T1000 (cell line): ENCODE measurements at places on chromosomes 11 and 22.

DNA sequence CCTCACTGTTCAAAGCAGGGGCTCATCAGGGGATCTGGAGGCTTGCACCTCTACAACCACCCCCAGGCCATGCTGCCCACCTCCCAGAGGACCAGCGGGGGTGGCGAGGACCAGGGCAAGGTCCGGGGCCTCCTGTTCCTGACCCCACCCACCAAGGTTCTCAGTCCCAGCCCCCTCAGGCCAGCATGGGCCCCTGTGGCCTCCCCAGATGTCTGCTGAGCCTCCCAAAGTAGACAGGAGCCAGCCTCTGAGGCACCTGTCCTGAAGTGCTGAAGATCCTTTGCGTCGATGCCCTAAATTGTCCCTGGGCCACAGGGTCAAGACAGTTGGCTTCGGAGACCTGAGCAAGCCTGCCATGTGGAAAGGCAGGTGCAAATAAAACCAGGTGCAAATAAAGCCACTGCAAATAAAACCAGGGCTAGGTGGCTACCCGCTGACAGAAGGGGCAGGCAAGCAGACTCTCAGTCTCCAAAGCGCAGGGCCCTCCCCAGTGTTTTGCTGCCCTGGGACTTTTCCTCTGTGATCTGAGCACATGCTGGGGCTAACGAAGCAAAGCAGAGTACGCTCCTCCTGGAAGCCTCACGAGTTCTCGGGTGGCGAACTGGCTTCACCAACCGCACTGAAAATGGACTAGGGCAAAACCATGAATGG, 22.4 kb upstream of the ARFGAP3 start:
- DNase-seq, result no peak

GRCh38 chr11:44904261-44905020, 46.2 kb downstream of the TP53I11 start:
- no peak for DNase-seq

- DNase-seq, result no peak
Measured at GRCh38 chr11:10763766-10764165, 12.7 kb downstream of the CTR9 start.

- no peak for DNase-seq
Measured at GRCh38 chr11:74699615-74700396, 31.4 kb downstream of the CHRDL2 start.

DNA sequence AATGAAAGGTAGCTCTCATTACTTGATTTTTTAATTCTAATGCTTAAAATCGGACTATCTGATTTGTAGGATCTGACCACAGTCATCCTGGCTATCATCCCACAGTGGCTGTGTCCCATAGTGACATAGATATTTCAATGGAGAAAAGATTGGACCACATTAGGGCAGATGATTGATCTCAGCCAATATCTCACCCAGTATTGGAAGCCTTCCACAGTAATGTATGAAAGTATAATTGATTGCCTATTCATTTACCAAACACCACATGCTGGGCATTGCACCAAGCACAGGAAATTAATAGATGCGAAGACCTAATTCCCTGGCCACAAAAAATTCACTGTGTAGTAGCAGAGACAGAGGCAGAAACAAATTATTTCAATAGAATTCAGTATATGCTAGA, 37.6 kb downstream of the FZD4 start:
- DNase-seq, result no peak

DNA sequence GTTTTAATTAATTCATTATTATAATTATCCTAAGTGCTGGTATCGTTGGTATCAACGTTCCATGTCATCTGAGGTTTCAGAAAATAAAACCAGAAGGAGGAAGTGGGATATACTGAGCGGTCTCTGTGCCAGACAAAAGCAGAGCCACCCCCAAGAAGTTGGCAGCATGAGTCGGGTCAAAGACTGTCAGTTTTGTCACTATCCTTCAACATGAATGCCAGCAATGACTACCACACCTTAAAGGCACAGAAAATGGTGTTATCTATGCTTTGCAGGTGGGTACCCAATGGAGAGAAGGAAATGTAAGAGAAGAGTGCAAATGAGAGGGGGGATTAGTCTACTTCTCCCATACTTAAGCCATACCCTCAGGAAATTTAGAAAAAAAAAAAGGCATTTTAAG, 408.5 kb downstream of the OPCML start:
- no peak for DNase-seq

DNA sequence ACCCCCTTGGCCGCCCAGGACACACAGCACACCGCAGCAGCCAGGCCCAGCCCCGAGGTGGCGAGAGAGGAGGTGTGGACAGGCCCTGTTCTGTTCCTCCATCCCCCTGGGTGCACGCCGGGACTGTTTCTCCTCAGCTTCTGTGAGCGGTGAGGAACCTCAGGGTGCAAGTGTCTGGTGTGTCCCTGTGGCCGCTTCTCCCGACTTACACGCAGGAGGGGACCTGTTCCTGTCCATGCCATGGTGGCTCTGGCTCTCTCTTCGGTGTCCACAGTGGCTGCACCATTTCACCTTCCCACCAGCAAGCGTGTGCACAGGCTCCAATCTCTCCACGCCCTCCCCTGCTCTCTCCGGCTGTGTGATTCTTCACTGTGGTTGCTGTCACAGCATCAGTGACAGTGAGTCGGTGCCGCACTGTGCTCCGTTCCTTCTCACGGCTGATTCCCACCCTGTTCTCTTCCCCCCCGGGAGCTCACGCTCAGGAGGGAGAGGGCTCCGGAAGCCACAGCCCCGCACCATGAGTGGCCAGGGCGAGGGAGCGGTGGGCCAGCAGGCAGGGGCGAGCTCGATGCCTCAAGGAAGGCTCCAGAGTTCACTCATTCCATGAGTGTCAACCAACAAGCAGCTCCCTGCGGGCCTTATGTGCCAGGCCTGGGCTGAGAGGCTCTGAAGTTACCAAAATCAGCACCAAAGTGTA, 18.6 kb upstream of the WNT7B start:
- DNase-seq, result no peak

DNA sequence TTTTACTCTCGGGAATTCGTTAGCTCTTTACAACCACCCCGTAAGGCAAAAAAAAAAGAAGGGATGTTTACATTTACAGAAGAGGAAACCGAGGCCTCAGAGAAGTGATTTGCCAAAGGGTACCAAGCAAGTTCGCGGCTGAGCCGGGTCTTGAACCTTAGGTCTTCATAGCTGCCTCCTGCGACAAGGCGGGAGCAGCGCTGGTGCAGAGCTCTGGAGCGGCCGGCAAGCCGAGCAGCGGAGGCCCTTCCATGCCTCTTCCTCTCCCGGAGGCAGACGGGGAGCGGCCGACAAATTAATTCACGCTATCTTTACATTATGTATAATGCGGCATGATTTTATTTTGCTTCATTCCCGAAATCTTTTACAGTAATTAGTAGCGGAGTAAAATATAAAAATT, 536.3 kb downstream of the INSC start:
- no peak for DNase-seq

DNA sequence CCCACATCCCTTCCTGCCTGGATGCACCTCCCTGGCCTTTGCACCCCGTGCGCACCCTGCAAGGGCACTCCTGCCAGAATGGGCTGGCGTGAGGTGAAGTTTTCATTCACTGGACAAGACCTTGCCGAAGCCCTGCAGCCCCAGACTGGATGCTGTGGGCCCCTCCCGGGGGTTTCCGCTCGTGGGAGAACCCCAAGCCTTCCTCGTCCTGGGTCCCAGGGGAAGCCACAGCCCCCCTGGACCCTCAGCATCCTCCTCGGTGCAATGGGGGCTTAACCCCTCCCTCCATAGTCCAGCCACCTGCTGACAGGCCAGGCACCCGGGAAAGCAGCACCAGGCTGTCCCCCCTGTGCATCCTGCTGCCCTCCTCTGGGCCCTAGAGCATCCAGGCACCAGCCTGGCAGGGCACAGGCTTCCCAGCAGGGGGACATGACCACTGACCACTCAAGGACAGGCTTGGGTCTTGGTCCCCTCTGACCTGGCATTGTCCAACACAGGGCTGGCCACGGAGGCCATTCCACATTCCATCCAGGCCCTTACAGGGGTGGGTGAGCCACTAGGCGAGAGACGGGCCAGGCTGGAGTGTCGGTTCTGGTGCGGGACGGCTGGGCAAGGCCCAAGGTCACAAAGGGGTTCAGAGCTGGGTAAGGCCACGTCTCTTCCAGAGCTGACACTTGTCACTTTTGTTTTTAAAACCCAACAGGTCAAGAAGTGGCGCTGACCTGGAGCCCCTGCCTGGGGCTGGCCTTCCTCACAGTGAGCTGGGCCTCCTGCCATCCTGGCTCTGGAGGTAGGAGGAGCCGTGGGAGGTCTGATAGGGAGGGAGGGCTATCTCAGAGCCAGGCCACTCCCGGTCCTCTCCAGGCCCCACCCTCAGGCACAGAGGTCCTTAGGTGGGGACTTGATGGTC, 41.5 kb upstream of the PPARA start:
- no peak for DNase-seq

DNA sequence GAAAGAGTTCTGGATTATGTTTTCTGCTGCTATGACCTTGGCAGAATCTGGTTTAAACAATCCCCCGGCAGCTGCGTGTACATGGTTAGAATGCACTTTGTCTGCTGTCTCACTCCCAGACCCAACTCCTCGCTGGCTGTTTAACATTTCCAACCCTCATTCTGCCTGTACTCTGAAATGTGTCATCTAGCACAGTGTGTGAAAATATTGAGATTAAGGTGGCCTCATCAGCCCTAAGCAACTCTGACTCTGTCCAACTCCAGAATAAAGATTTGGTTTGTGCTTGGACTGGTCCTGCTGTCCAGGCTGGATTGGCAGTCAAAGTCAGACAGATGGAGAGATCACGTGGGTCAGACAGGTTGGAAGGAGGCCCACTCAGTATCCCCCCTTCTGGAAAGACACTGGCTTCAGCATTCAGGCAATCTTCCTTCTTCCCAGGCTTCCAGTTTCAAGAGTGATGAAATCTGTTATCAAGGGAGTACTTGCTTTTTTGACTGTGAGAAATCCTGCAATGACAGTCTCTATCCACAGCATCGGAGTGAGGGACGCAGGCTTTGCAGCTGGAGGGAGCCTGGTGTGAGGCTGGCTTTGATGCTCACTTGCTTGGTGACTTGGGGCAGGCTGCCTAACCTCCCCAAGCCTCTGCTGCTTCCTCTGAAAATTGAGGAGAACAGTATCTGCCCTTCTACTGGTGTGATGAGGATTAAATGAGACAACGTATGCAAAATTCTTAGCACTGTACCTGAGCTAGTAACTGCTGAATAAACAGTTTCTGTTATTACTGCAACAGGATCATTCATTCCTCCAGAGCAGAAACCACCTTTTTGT, 29.8 kb downstream of the ABTB2 start:
- no peak for DNase-seq

- DNase-seq, result no peak
Measured at GRCh38 chr11:68684385-68685356, at the start of gene GAL. Gene GAL, plus strand, starts transcription at chr11:68684544. Its CDS starts 380 bp downstream, at chr11:68684924.

DNA sequence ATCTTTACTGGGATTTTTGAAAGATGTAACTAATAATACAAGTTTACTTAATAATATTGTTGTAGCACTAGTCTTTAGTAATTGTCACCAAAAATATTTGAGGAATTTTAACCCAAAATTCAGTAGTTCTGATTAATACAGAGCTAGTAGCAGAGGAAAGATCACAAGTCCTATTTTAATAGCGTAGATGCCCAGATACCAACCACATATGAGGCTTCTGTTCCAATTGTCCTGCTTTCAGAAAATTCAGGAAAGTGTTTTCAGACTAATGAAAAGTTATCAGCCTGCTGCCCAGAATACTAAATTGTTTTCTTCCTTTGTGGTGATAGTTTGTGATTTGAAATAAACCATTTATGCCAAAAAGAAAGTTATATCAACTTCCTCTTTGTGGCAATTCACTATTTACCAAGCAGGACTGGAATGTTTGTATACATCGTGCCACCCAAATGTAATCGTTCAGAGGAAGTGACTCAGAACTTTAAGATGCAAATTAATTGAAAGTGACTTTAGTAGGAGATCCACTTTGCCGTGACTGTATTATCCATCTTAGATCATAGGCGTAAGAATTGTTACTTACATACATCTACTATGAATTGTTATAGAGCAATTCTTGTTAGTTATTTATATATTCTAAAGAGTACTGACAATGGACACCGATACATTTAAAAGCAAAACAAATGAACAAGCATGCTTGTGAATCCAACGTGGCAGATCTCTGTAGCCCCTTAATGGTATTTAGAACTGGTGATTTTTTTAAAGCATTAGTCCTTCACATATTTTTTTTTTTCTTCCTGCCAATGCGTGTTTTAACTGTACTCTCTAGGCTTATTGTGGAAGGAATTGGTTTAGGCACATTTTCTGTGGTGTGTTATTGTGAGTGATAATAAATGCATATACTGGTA, 231.0 kb downstream of the DDX10 start:
- no peak for DNase-seq

GRCh38 chr22:31623592-31624304, 38.3 kb downstream of the PISD start:
- no peak for DNase-seq

GRCh38 chr22:44570476-44571445, 72.7 kb upstream of the RTL6 start:
- no peak for DNase-seq

DNA sequence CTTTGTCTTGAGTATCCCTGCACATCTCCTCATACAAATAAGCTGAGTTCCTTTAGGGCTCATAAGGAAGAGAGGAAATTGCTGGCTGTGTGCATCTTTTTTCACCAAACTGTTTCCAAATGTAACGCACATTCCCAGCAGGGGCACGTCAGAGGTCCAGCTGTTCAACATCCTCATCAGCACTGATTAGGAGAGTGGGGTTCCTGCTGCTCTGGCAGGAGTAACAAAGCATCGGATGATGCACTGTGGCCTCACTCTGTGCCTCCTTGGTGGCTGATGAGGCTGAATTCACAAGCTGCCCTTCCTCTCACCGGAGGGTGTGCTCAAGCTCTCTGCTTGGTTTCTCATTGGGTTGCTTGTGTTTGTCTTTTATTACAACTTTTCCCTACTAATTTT, 35.5 kb upstream of the SLC25A1 start:
- no peak for DNase-seq

- DNase-seq, result no peak
Measured at GRCh38 chr11:45554230-45554967, 111.0 kb downstream of the CHST1 start.

- no peak for DNase-seq
Measured at GRCh38 chr11:75768909-75769771, 562 bp downstream of the DGAT2 start.

DNA sequence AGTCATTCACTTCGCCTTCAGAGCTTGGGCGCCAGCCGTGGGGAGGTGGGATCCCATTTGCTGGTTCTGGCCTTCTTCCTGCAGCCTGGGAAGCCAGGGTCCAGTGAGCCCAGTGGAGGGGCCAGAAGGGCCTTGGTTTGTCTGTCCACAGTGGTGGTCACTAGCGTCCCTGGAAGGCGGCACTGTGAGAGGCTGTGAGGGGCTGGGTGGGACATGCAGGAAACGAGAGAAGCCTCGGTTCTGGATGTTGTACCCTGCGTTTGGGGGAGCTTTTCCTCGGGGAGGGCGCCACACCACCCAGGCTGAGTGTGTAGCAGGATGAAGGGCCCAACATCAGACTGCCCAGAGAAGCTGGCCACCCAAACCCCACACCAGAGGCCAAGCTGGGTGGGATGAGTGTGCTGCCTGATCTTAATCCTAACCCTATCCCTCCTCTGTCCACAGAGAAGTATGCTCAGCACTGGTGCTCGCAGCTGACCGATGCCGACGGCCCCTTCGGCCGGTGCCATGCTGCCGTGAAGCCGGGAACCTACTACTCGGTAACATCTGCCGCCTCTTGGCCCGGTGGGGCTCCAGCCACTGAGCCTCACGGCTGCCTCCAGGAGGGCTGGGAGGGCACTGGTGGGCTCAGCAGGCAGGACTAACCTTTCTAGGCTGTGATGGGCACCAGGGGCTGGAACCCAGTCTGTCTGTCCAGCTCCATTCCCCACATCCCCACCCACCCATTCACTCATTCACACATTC, 14.4 kb downstream of the MUC5AC start:
- DNase-seq, result no peak

- no peak for DNase-seq
Measured at GRCh38 chr11:33185756-33186155, 24.5 kb upstream of the CSTF3 start.
